WERI-Rb-1 (cell line): ENCODE measurements at places on chromosomes 11 and 22.
A peak's percentile ranks its signal among the peaks of the same experiment; 100 is the strongest.

GRCh38 chr11:109552376-109552775 is 130.4 kb downstream of the C11orf87 start:
- DNase-seq: no peak

GRCh38 chr11:104333977-104334376 is 170.0 kb upstream of the PDGFD start:
- peak; percentile 35 for DNase-seq

DNA sequence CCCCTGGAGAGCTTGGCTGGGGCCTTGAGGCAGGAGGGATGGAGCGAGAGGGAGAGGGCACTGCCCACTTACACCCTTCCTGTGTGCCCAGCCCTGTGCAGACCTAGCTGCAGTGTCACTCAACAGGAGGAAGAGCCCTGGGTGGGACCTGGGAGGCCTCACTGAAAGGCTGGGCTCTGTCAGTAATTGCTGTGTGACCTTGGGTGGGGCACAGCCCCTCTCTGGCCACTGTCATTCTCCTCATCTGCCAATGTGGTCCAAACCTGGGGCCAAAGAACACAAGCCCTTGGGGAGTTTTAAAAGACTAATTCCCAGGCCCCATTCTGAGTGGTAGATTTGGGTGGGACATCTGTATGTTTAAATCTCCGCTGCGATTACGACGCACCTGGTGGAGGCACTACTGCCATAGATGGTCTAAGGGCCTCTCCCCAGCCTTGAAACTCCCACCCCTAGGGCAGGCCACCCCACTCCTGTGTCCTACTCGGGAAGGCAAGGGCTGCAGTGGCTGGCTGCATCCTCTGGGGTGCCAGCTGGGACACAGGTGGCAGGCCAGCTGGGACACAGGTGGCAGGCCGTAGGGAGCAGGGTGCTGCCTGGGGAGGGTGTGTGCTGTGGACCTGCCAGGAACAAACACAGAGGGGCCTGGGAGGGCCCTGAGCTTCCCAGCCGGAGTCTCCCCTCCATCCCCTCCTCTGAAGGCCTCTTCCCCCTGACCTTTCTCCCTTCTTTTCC is 12.3 kb upstream of the SOX10 start:
- peak; percentile 28 for DNase-seq

- DNase-seq: no peak
Measured at GRCh38 chr22:34966980-34967565, 98.9 kb upstream of the ISX start.

DNA sequence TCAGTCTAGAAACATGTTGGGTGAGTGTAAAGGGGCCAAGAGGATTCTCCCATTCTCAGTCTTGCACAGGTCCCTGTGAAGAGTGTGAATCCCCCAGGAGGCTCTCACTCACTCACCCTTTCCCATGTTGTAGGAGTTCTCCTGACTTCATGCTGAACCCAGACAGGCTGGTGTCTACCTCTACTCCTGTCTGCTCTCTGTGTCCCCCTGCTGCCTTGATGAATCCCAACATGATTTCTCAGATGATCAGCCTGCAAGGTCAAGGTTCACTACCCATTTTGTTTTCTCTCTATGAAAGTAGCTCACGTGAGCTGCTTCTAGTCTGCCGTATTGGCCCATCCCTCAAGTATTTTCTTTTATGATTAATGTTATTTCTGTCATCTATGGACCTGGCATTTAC is 500.6 kb downstream of the ETS1 start:
- DNase-seq: no peak

DNA sequence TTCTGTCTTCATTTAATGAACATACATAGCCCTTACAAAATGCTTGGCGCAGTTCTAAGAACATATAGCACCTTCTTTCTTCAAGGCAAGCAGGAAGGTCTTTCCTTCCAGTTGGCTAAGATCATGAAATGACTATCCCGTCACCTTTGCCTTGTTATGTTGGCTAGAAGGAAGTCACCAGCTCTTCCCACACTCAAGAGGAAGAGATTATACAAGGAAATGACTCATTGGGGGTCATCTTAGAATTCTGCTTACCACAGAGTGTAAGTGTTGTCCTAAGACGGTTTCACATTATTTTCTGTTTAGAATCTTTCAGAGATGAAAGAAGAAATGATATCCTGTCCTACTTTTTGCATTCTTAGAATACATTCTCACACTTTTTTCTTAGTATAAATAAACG is 808.0 kb upstream of the LUZP2 start:
- DNase-seq: no peak
